Right ventricle myocardium inferior (tissue), 1 donor: ENCODE measurements at places on chromosomes 12 and 14.
A peak's percentile ranks its signal among the peaks of the same experiment; 100 is the strongest.

- DNase-seq, result no peak
Measured at GRCh38 chr14:75806352-75806832, 145.3 kb downstream of the TTLL5 start.

DNA sequence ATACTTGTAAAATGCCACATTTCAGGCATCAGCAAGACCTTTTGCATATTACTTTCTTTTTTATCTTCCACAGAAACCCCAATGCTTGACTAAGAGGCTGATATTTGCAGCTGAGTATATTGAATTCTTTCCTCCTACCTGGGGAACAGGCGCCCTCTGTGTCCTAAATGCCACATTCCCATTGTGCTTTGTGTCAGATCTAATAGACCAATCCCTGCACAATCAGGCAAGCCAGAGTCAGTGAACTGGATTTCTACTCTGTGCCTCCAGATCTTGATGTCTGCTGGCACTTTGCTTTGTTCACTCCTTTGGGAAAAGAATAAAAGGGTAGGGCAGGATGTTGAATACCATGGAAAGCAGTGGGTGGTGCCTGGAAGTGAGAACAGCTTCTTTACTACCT, 22.4 kb upstream of the TAS2R42 start:
- no peak for DNase-seq

- DNase-seq, result no peak
Measured at GRCh38 chr12:1949771-1950470, 31.5 kb upstream of the CACNA2D4 start.

DNA sequence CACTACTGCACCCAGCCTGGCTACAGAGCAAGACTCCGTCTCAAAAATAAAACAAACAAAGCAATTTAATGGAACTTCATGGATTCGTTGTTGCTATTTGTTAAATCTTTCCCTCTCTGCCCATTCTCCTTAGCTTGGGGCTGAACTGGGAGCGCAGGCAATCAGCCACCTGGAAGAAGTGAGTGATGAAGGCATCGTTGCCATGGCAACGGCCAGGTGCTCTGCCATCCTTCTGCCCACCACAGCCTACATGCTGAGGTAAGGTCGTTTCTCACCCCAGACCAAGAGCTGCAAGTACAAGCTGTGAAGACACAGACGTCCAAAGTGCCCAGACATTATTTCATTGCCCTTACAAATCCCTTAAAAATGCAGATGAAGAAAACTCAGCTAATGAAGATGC, 19.1 kb downstream of the AMDHD1 start:
- no peak for DNase-seq

GRCh38 chr14:74612350-74613021, 449 bp upstream of the LTBP2 start:
- DNase-seq, result peak; percentile 92

- DNase-seq, result peak; percentile 60
Measured at GRCh38 chr14:39469094-39469710, 37.0 kb upstream of the FBXO33 start.

DNA sequence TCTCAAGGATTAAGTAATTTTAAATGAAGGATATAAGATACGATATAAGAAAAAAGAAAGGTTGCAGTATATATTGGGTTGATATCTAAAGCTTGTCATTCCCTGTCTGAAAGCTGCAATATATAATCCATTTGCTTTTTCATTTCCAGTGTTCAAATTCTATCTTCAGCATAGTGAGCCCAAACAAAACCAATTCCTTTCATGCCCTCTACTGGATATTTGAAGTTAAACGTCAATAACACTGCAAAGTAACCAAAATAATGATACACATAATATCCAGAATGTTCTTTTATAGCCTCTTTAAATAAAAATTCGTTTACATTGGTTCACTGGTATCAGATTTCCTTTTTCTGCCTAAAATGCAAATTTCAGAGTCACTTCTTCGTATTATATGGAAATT, 64.5 kb upstream of the DAAM1 start:
- no peak for DNase-seq

DNA sequence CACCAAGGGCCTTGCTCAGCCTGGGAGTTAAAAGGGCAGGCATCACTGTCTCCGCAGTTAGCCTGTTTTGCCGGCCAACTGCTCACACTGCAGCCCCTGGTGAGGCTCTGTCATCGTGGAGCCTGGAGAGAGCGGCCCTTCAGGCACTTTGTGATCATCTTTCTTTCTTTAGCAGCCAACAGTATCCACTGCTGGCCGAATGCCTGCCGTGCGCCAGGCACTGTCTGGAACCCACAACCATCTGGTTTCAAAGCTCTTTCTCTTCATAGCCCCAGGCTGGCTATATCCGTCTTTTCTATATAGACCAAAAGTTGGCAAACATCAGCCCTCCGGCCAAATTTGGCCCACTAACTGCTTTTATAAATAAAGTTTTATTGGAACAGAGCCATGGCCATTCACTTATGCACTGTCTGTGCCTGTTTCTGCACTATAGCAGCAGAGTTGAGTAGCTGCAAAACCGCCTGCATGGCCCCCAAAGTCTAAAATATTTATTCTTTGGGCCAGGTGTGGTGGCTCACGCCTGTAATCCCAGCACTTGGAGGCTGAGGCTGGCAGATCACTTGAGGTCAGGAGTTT, 29.5 kb downstream of the SLC8B1 start:
- no peak for DNase-seq

GRCh38 chr12:120677765-120678473, 9.0 kb upstream of the MLEC start:
- DNase-seq, result no peak

GRCh38 chr12:125021096-125021495, 27.7 kb downstream of the BRI3BP start:
- DNase-seq, result no peak

GRCh38 chr12:82880442-82880901, 193.8 kb downstream of the TMTC2 start:
- DNase-seq, result no peak

DNA sequence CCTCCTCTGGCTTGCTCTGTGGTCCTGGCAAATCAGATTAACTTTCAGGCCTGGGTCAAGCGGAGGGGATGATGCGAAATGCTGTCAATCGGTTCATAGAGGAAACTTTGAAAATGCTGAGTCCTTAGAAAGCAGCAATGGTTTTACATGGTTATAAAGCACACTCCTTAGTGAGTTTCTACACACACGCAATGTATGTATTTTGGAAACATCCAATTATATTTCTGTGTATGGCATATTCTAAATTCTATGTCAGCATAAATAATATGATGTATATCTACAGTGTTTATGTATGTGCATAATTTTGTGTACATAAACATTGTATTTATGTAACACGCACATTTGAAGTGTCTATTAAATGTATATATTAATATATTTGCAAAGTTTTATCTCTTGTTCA, 118.0 kb upstream of the ARID2 start:
- no peak for DNase-seq

- DNase-seq, result no peak
Measured at GRCh38 chr12:91892081-91892855, 253.4 kb downstream of the BTG1 start.

DNA sequence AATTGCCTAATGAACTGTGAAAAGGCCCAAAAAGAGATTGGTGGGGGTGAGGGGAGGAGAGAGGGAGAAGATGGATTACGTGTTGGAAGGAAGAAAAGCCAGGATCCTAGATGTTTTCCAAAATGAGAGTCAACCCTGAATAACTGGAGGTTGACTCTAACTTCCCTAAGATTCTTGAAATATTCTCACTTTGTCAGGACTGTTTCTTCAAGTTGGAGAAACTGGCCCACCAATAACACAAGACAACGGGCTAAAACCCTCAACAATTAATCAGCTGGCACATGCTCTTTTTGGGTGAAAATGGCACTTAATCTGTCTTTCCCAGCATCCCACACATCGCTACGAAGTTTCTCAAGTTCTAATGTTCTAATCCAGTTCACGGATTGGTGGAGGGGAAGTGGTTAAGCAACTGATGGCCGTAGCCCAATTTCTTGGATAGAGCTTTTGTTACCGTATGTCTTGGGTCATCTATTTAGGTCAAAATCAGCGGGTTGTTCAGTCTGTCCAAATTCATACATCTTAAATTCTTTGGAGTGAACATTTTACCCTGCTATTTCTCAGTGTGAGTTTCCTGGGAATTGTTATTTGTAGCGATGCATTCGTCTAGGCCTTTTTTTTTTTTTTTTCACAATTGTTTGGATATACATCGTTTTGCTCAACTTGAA, 49.0 kb downstream of the GPHB5 start:
- no peak for DNase-seq

DNA sequence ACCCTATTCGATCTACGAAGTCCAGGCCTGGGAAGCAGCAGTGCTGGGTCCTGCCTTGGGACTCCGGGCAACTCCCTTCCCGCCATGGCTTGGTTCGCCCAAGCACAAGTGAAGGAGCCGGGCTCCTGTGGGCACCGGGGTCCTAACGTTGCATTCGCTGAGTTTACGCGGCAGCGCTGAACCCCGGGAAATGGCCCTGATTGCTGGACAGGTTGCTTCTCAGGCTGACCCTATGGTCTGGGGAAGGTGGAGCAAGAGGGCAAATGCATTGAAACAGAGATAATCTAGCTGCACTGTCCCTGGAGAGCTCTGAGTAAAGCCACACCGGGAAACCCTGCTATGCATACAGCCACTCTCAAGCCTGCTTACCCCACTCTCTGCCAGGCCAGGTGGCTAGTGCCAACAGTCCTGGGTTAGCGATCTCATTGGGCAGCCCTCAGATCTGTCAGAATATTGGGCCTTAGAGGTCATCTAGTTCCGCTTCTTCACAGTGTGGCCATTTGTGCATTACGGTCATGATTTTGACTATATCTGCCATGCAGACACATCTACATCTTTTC, 11.3 kb downstream of the SYNE3 start:
- DNase-seq, result no peak

DNA sequence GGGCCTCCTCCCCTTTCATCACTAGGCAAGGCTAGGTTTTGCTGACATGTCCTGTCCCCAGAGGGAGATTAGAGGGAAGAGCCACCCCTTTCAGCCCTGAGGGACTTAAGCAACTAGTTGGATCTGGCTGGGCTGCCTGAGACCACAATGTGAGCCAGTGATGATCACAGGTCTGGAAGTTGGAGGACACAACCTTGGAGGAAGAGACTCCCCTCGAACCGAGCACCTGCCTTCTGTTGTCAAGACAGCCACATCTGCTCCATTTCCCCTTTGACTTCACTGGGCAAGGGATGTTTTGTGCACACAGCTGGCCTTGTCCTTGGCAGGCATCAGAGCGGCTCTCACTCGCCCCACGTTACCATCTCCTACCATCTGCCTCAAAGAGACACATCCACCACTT, 31.4 kb downstream of the MVK start:
- DNase-seq, result no peak

GRCh38 chr12:5988088-5988487, 43.0 kb upstream of the ANO2 start:
- no peak for DNase-seq

DNA sequence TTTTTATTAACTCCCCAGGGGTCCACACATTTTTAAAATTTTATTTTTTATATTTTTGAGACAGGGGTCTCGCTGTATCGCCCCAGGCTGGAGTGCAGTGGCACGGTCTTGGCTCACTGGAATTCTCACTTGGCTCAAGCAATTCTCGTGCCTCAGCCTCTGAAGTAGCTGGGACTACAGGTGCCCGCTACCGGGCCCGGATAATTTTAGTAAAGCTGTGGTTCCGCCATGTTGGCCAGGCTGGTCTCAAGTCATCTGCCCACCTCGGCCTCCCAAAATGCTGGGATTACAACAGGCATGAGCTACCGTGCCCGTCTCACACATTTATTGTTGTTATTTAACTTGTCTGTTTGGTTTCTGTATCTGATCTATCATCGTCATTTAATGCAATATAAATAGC, 307.4 kb downstream of the TMTC2 start:
- DNase-seq, result no peak

DNA sequence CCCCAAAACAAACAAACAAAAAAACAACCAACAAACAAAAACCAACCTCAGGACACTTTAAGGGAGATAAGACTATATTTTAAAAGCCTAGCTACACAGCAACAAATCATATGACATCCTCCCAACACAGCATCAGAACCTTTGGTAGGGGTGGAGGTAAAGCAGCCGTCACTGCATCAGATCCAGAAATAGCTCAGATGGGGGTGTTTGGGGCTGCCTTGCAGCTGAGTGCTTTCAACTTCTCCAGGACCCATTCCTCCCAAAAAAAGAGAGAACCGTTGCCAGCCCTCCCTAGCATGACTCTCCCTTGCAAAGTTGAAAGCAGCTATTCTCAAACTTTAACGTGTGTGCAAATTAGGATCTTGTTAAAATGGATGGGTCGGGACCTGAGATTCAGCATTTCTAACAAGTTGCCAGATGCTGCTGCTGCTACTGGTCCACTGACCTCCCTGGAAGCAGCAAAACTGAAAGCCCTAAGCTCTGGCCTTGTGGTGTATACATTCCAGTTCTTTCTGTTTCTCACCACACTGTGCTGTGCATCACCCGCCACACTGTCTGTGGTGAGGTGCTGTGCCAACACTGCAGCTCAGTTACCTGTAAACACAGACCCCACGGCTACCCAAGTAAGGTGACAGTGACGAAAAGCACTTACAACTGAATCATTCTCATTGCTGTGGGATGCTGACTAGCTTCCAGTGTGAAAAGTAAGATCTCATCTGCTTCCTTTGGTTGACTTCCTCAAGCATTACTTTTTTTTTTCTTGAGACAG, 54.0 kb downstream of the SLC38A1 start:
- no peak for DNase-seq

DNA sequence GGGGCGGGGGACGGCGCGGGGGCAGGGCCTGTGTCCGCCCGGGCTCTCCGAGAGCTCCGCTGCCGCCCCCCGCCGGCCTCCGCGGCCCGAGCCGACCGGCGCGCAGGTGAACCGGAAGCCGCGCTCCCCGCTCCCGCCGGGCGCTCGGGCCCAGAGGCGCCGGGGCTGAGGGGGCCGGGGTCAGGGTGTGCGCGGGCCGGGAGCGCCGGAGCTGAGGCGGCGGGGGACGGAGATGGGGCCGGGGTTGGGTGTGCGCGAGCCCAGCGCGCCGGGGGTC, 431 bp downstream of the HIP1R start:
- DNase-seq, result no peak

- no peak for DNase-seq
Measured at GRCh38 chr14:43651896-43652295, 855.2 kb downstream of the FSCB start.

GRCh38 chr12:52759218-52759617, 17.9 kb downstream of the KRT76 start:
- DNase-seq, result no peak

DNA sequence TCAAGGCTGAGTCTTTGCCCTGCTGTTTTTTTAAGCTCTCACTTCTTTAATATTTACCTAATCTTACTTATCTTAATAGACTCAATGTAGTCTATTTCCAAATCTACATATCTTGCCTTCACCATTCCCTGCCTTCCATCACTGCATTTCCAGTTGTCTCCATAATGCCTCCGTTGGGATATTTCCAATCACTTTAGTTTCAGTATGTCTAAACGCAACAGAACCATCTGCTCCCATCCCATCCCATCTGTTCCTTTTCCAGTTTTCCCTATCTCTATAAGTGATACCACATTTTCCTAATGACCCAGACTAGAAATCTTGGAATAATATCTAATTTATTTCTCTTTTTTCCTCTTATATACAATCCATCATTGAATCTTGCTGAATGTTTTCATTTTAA, 15.1 kb upstream of the CCDC198 start:
- no peak for DNase-seq

GRCh38 chr14:62002642-62003041, 240.4 kb downstream of the SNAPC1 start:
- no peak for DNase-seq

GRCh38 chr12:48198985-48199384, 4.1 kb downstream of the OR10AD1 start:
- DNase-seq, result no peak

GRCh38 chr12:5317556-5317955, 114.4 kb upstream of the NTF3 start:
- DNase-seq, result no peak
